Kidney (tissue), 22 donors: ENCODE measurements at places on chromosomes 6 and 20. TPM values are rescaled to one million over a fixed set of nuclear protein-coding genes. Genes with fewer than 3 reads are reported as not detected.

LY6G6D gene
- not detected for total RNA-seq

PPP1R14C gene
- 15.8 TPM for total RNA-seq

CAGE1 gene
- total RNA-seq, result not detected

PKHD1 gene
- total RNA-seq, result 77.5 TPM

ZBP1 gene
- 3.7 TPM for total RNA-seq

KHDC1 gene
- total RNA-seq, result 1.0 TPM

HM13 gene
- 174 TPM for total RNA-seq

DNA sequence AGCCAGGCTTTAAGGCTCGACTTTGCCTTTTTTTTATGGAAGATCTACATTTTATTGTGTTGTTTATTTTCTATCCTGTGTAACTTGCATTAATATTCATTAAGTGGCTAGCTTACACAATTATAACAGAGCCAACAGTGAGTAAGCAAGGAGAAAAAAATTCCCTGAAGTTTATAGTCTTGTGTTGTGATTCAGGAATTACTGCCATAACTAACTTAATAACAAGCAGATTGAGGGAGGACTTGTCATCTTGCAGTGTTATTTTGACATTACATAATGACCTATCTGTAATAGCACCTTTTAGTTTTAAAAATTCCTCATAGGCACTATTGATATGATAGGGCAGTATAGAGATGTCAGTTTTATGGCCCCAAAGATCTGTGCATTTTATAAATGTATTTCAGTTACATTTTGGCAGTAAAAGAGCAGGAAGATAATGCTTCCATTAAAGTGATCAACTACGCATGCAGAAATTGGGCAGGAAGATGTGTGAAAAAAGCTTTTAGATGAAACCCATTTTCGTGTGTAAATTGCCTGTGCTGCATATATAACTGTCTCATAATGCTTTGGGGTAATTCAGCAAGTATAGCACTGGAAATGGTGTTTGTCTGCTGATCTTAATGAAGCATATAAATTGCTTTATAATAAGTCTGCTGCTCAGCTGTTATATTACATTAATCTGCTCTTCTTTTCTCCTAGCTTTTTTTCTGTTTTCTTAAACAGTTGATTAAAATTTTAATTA is 123.0 kb downstream of the SMAP1 start:
- no peak for DNase-seq

- no peak for DNase-seq
Measured at GRCh38 chr6:148617530-148617929, 129.3 kb upstream of the UST start.

DNA sequence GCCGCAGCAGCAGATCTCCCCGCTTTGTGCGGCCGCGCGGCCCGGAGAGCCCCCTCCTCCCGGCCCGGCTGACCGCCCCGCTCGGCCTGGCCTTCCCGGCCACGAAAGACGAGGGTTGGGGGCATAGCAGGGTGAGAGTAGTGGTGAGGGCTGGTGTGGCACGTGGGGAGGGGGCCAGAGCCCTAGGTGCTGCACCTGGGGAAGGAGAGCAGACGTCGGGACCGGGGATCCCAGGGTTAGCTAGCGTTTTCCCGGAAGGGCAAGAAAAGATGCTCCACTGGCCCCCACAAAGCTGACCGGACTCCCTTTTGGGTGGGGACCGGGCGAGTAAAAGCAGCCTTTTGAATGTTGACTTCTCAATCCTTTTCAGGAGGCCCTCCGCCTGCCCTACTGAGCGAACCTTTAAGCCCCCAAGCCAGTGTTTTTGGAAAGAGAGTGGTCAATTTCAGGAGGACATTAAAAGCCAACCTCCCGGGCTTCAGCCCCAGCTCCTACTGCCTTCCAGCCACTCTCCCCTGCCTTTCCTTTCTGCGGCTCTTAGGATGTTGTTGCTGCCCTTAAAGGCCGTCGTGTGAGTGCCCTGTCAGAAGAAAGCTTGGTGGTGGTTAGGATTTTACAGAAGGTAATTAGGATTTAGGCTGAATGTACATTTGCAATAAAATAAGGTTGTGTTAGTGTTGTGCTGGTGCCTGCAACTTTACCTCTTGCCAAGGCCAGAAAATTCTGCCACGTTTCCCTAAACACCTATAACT is 648 bp upstream of the BACH2 start:
- DNase-seq, result peak; percentile 25

- DNase-seq, result no peak
Measured at GRCh38 chr6:159311618-159312017, 142.4 kb downstream of the FNDC1 start.

- DNase-seq, result no peak
Measured at GRCh38 chr20:44422083-44422482, 53.6 kb upstream of the TTPAL start.

DNA sequence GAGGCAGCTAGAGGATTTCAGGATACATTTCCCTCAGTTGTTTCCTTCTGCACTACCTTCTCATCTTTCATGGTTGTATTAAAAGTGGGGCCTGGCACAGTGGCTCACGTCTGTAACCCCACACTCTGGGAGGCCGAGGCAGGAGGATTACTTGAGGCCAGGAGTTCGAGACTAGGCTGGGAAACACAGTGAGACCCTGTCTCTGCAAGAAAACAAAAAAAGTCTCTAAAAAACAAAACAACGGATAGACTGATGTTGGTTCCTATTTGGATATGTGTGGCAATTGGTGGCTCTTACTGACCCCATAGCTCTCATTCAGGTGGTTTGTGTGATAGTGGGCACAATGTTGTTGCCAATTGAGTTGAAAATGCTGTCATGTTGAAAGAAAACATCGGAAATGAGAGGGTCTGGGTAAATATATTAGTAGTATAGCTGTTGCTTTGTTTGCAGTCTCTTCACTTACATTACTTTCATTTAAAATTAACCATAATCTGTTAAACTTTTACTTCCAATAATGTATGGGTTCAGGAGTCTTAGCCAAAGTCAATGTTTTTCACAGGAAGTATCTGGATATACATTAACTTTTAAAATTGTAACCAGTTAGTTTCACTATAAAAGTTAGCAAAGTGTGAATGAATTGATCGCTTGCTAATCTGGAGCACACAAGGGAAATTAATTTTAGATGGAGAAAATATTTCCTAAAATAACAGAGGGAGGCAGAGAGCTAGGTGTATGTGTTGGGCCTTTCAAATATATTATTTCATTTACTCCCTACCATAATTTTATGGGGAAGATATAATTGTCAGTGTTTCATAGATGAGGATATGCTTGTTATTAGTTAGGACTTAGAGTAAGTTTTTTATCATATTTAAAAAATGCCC is 31.1 kb downstream of the UTRN start:
- no peak for DNase-seq

- DNase-seq, result no peak
Measured at GRCh38 chr6:39166912-39167290, 51.9 kb upstream of the SAYSD1 start.

GRCh38 chr20:14126856-14127255 is 131.5 kb downstream of the MACROD2 start:
- peak; percentile 12 for DNase-seq

DNA sequence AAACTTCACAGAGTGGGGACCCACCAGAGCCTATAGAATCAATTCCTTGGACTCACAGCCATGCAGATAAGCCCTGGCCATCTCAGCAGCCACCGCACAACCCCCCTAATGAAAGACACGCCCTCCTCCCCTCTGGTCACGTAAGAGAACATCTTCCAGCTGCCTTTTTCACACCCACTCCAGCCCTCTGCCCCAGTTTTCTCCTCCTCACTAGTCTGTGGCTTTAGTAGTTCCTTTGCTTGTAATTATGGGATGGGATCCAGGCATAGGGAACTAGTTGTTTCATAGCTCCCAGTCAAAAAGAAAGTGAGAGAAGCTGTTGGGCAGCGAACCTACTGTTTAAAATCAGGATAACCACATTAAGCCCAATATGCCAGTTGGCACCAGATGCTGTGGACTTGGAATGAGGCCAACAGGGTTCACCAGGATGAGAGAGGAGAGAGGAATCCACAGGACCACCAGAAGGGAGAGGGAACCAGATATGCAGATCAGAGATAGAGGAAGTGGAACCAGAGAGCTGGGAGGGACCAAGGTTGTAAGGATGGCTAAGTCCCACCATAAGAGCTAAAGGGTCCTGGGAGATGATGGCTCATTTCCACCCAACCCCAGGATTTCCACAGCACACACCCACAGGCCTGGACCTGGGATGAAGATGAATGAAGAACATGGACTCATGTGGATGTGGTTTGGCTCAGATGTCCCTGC is 9.0 kb upstream of the BTN3A1 start:
- no peak for DNase-seq

DNA sequence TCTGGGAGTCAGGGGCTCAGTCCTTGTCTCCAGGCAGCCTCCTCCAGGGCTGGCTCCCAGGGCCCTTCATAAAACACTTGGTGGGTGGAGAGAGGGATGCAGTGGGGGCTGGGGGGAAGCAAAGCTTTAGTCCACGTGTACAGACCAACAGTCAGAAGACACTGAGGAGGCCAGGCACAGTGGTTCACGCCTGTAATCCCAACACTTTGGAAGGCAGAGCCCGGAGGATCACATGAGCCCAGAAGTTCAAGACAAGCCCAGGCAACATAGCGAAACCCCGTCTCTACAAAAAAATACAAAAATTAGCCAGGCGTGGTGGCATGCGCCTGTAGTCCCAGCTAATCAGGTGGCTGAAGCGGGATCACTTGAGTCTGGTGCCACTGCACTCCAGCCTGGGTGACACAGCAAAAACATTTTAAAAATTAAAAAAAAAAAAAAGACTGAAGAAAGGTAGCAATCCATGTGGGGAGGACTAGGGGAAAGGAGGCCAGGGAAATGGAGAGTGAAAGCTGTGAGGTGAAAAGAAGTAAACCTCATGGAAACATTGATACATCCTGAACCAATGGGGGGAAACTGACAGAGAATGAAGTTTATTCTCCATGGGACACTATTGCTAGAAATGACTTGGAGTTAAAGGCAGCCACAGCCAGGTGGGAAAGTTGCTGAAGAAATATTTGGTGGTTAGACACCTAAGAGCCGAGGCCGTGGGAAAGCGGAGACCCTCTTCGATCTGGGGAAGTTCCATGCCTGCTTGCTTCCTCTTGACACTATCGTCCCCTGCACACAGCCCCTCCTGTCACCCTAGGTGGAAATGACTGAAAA is 35.4 kb downstream of the PIM1 start:
- DNase-seq, result no peak

- DNase-seq, result no peak
Measured at GRCh38 chr6:166511316-166511715, 75.2 kb downstream of the RAMACL start.

DNA sequence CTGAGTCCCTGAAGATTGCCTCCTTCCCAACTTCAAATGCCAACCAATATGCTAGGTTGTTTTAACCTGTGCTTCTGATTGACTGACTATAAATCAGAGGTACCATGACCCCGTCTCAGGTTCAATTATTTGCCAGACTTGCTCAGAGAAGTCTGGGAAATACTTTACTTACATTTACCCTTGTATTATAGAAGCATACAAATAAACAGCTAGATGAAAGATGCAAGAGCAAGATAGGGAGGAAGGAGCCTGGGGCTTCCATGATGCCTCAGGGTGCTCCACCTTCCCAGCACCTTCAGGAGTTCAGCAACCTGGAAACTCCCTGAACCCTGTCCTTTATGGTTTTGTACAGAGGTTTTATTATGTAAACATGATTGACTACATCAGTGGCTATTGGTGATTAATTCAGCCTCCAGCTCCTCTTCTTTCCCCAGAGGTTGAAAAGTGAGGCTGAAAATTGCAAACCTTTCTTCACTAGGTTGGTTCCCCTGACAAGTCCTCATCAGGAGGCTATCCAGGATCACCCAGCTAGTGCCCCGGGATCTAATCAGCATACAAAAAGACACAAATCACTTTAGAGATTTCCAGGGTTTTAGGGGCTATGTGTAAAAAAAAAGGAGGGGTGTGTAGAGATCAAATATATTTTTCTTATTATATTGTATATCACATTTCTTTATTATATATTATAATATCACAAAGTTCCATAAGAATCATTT is 547.7 kb downstream of the EPM2A start:
- DNase-seq, result no peak

GRCh38 chr6:101392586-101393230 is 800 bp upstream of the GRIK2 start:
- peak; percentile 75 for DNase-seq

DNA sequence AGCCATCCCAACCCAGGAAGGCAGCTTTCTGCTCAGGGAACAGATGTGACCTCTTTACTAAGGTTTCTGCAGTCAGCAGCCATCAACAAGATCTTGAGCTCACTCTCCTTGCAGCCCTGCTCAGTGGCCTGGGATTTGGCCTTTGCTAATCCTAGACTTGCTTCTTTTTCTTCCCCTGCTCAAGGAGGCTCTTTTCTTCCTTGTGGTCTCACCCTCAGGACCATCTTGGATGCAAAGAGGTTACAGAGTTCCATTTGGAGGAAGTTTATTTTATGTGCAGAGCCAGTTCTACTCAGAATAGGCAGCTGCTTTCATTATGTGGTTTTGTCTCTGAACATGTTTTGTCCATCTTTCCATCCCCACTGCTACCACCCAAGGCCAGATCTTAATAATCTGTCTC is 49.3 kb downstream of the RALY start:
- no peak for DNase-seq

- DNase-seq, result no peak
Measured at GRCh38 chr20:36582322-36582721, 8.9 kb downstream of the TGIF2 start.

- no peak for DNase-seq
Measured at GRCh38 chr20:41300383-41300782, 17.1 kb downstream of the ZHX3 start.

DNA sequence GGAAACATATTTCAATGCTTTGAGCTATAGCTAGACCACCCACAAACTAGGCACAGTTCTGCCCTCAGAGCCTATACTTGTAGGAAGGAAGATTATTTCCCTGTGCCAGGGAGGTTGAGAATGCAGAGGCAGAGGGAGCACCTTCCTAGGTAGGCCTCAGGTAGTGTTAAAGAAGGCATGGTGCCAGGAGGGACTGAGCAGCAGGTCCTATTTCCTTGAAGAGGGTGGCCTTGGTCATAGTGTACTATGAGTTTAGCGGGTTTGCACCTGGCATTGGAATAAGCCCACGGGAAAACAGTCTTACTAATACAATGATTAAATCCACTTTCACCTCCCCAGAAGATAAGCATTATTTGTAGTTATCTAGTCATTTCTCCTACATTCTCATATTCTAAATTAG is 375.4 kb downstream of the CDKAL1 start:
- no peak for DNase-seq

GRCh38 chr20:9629831-9630230 is 115.4 kb downstream of the LAMP5 start:
- no peak for DNase-seq

DNA sequence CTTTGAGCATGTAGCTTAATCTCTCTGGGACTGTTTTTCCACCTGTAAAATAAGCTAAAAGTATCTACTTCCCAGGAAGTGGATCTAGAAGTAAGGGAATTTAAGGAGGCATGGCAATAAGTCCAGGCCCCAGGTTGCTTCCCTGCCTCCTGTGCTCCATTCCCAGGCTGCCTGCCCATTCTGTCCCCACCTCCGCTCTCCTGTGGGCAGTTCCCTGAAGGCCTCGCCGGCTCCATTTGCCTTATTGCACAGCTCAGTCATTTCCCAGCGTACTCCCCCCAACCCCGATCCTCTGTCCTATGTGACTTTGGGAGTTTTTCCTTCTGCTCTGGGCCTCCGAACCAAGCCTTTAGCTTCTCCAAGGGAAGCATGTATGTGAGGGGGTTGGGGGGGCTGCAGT is 4.6 kb downstream of the SLC29A1 start:
- no peak for DNase-seq

- peak; percentile 32 for DNase-seq
Measured at GRCh38 chr6:10613077-10613476, 81.3 kb downstream of the C6orf52 start.
